ENCODE measurements at places on chromosomes 4 and X.

GRCh38 chr4:114368751-114369150 is 229.9 kb upstream of the UGT8 start:
- DNase-seq, result no peak

DNA sequence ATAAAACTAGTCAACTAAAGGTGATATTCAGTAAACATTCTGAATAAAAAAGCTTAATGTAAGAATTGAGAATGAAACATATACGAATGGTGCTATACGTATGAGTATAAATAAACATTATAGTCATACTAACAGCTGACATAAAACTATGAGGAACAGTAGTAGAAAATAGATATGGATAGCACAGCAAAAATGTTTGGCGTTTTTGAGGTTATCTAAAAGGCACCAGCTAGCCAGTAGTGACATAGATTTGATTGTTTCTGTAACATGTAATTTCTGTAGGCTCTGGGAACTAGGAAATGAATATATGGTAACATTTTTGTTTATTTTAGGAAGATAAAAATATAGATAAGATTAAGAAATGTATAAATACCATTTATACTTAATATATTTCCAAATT is 69.3 kb downstream of the SNX25 start:
- no peak for DNase-seq

DNA sequence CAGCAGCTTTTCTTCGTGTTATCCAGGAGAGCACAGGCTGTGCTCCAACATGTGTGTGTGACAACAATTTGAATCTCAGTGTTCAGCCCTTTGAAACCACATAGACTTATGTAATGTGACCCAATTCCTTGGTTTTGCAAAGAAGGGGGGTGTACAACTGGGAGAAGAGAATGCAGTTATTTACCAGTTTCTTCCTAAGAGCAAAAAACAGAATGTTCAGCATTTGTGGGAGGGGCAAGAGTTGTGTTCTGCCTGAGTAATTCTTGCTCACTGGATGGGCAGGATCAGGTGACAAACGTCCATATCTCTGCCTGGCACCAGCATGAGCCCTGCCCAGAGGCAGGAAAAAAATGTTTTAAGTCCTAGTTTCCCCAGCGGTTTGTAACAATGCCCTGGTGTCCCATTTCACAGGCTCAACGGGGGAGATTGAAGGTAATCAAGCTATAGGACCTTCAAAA is 72.0 kb downstream of the PRPS1 start:
- no peak for DNase-seq

GRCh38 chrX:148380650-148381561 is 119.5 kb upstream of the AFF2 start:
- peak; percentile 21 for DNase-seq

GRCh38 chrX:55336176-55336575 is 71.5 kb upstream of the PAGE3 start:
- no peak for DNase-seq

DNA sequence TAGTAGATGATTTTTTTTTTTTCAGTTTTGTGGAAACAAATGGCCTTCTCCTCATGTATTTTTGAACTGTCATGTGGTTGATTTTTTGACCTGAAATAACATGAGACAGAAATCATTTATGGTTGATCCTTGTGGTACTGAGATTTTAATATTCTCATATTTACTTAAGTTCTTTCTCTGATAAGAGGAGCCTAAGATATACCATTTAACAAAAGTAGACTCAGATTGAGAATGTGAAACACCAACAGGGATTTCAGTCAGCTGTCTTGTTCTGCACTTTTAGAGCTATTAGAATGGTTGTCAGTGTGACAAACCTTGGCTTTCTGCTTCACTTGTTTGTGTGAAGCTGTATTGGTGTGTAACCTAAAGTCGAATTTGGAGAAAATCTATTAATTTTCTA is 575.7 kb downstream of the SPOCK3 start:
- no peak for DNase-seq

DNA sequence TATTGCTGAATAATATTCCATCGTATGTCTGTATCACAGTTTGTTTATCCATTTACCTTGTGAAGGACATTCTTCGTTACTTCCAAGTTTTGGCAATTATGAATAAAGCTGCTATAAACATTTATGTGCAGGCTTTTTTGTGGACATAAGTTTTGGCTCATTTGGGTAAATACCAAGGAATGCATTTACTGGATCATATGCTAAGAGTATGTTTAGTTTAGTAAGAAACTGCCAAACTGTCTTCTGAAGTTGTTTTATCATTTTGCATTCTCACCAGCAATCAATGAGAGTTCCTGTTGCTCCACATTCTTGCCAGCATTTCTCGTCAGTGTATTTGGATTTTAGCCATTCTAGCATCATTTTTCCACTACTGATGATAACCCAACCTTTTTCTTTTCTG is 232.7 kb upstream of the NR3C2 start:
- no peak for DNase-seq

- peak; percentile 84 for DNase-seq
Observed at GRCh38 chr4:3201718-3202702, 46.9 kb upstream of the MSANTD1 start.

DNA sequence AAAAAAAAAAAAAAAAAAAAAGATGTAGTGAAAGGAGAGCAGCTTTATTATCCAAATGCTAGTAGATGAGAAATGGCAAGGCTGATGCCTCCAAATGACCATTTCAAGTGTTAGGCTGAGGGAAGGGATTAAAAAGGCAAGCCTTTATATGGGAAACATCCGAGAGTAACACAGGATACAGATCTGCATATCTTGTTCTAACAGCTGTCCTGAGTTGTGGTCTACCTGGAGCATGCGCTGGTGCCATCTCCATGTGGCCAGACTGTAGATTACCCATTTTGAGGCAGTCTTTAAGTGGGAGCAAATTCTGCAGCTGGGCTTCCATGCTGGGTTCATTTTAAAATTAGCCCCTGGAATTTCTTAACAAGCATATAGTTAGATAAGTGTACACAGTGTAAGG is 26.0 kb upstream of the ELF2 start:
- no peak for DNase-seq

DNA sequence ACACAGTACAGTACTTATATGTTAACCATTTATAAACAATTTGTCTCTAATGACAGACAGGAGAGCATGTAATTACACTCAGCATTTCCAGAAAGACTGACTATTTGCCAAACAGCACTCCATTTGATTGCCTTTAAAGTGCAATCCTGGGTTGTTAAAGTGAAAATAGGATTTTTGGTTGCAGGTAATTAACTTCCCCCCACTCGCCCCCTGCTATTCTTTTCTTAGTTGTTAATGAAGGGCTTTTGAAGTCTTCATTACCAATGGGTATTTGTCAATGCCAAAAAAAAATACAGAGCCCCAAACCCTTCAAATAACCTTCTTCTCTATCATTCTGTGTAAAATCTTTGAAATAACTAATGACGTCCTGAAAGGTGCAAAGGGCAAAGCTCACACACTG is 825.6 kb downstream of the STPG2 start:
- DNase-seq, result no peak

GRCh38 chrX:38108364-38108763 is 102.0 kb downstream of the SYTL5 start:
- DNase-seq, result no peak

- DNase-seq, result no peak
Observed at GRCh38 chr4:122044501-122044900, 92.6 kb upstream of the TRPC3 start.

GRCh38 chr4:80309294-80310004 is 26.1 kb upstream of the CFAP299 start:
- no peak for DNase-seq

- DNase-seq, result no peak
Observed at GRCh38 chrX:17020851-17021821, 74.7 kb downstream of the REPS2 start.

DNA sequence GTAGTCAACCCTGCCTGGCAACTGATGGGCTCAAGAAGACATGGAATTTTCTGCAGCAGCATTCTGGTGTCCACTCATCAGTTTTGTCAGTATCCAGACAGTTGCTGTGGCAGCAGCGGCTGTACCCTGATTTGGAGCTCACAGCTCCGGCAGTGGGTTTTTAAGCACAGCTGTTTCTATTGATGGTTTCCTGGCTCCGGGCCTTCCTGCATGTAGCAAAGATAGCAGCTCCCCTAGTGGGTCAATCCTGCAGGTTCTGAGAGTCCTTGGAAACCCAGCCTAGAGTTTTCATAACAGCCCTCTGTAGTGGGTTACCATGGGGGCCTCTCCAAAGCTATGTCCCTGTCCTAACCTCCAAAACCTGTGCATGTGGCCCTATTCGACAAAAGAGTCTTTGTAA is 84.0 kb upstream of the ATP6AP2 start:
- DNase-seq, result no peak

DNA sequence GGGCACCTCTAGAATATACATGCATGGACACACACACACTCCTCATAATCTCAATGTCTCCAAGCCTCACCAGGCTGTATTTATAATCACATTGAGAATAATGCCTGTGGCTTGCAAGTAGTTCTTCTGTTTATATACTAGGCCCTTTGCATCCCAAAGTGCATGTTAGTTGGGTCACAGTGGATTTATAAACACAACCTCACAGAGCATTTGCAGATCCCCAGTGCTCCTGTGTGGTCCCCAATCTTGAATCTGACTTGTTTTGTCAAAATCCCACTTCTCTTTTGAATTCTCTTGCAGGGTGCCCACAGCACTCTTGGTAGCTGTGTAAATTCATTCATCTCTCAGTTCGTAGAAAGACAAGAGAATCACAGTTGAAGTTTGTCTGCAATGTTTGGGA is 49.6 kb upstream of the PROM1 start:
- DNase-seq, result no peak
